ENCODE measurements at places on chromosomes 2 and 18.
A peak's percentile ranks its signal among the peaks of the same experiment; 100 is the strongest.

GRCh38 chr2:429575-430254 is 141.8 kb upstream of the ALKAL2 start:
- DNase-seq = no peak

DNA sequence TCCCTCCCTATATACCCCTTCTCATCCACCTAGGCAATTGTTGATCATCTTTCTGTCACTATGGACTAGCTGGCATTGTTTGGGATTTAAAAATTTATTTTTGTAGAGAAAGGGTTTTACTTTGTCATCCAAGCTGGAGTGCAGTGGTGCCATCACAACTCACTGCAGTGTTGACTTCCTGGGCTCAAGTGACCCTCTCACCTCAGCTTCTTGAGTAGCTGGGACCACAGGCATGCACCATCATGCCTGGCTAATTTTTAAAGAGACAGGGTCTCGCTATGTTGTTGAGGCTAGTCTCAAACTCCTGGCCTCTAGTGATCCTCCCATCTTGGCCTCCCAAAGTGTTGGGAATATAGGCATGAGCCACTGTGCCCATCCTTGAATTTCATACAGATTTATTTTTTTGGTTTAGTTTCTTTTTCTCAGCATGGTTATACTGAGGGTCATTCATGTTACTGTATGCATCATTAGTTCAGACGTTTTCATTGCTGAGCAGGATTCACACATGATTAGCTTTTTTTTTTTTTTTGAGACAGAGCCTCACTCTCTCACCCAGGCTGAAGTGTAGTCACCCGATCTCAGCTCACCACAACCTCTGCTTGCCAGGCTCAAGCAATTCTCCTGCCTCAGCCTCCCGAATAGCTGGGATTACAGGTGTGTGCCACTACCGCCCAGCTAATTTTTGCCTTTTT is 8.6 kb upstream of the PCARE start:
- no peak for DNase-seq

DNA sequence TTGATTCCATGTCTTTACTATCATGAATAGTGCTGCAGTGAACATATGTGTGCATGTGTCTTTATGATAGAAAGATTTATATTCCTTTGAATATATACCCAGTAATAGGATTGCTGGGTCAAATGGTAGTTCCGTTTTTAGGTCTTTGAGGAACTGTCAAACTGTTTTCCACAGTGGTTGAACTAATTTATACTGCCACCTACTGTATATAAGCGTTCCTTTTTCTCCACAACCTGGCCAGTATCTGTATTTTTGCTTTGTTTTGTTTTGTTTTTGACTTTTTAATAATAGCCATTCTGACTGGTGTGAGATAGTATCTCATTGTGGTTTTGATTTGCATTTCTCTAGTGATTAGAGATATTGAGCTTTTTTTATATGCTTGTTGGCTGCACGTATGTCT is 641.6 kb downstream of the SUCLG1 start:
- DNase-seq = peak; percentile 17

- DNase-seq = no peak
Measured at GRCh38 chr18:62716619-62717168, 1.4 kb downstream of the PHLPP1 start.

DNA sequence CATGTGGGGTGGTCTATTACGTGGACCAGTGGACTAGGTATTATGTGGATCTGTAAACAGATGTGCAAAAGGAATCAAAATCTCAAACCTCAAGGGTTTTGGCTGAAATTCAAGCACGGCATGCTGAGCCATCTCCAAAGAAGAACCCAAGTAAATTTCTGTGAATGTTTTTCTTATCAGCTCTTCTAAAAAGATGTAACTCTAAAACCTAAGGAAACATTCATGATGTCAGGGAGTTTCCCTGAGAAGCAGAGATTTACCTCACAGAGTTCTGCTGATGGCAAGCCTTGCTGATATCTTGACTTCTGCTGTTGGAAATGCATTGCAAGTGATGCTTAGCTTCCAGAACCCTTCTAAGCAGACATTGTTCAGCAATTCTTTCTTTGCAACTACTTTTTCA is 21.6 kb downstream of the DSG4 start:
- DNase-seq = no peak

DNA sequence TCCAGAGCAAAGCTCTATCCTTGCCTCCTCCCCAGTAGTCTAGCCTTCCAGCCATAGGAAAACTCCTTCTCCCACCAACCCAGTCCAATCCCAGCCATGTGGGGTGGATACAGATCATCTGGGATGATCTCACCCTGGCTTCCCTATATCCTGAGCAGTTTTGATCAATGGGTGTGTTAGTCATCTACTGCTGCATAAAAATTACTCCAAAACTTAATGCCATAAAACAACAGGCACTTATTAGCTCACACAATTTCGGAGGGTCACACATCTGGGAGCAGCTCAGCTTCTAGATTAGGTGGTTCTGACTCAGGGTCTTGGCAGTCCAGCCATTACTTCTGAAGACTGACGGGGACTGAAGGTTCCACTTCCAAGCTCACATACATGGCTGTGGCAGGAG is 190.4 kb downstream of the SPP2 start:
- no peak for DNase-seq

- DNase-seq = no peak
Measured at GRCh38 chr2:88845772-88846661, 154.5 kb downstream of the RPIA start.

- no peak for DNase-seq
Measured at GRCh38 chr2:67164771-67165522, 232.2 kb upstream of the ETAA1 start.

GRCh38 chr2:33216508-33217182 is 259.8 kb upstream of the RASGRP3 start:
- DNase-seq = no peak

- peak; percentile 31 for DNase-seq
Measured at GRCh38 chr2:29114946-29115609, at the start of gene CLIP4. TSS of gene CLIP4 (plus strand) at chr2:29115415. CDS start at chr2:29121389, 5,974 bp downstream.

DNA sequence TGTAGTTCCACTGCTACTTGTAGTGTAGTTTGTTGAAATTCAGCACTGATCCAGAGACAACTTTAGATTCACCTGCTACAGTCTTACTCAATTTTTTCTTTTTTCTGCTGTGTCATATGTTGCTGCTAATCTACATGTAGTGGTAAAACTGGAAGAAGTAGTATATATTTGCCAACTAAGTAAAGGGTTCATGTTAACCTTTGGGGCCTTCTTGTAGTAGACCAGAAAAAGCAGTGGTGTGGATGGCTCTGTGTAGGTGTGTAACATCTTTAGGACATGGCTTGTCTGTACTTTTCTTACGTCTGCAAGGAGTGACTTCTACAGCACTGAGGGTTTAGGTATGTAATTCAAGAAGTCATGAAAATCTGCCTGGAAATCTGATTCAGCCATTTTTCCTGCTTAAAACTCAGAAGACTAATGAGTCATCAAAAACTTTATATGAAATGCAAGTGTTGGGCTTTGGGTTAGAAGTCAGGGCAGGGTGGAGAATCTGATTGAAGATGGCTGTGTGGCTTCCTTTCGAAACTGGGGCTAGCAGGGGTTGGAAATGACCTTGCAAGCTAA is 8.4 kb downstream of the PTPRM start:
- no peak for DNase-seq

- DNase-seq = no peak
Measured at GRCh38 chr2:2586931-2587330, 255.9 kb upstream of the MYT1L start.

GRCh38 chr2:31266804-31267203 is 32.9 kb downstream of the EHD3 start:
- DNase-seq = no peak

- peak; percentile 92 for DNase-seq
Measured at GRCh38 chr2:219388121-219388906, 602 bp upstream of the DNPEP start.

GRCh38 chr2:224956706-224957105 is 85.6 kb downstream of the DOCK10 start:
- no peak for DNase-seq

- no peak for DNase-seq
Measured at GRCh38 chr2:133422931-133423351, 145.3 kb downstream of the NCKAP5 start.

DNA sequence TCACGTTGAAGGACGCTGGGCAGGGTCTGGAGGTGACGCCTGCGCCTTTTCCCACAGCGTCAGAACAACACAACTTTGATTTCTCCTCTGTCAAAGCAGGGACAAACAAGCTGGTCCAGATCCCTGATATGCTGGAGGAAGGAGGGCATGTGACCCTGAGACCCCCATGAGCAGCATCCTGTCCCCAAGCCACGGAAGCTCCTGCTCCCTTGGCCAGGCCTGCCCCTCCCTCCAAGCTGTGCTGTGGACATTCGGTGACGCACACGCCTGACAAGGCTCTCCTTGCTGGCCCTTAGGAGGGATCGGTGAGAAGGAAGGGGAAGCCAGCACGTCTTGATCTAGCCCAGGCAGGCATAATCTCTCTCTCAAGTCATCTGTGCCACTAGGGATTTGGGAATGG is 11.3 kb downstream of the MLPH start:
- no peak for DNase-seq

GRCh38 chr2:199462956-199463692 is 5.4 kb upstream of the SATB2 start:
- DNase-seq = peak; percentile 44

GRCh38 chr2:60500861-60501260 is 52.6 kb downstream of the BCL11A start:
- no peak for DNase-seq

GRCh38 chr18:59783138-59783537 is 85.9 kb upstream of the CCBE1 start:
- DNase-seq = peak; percentile 32

DNA sequence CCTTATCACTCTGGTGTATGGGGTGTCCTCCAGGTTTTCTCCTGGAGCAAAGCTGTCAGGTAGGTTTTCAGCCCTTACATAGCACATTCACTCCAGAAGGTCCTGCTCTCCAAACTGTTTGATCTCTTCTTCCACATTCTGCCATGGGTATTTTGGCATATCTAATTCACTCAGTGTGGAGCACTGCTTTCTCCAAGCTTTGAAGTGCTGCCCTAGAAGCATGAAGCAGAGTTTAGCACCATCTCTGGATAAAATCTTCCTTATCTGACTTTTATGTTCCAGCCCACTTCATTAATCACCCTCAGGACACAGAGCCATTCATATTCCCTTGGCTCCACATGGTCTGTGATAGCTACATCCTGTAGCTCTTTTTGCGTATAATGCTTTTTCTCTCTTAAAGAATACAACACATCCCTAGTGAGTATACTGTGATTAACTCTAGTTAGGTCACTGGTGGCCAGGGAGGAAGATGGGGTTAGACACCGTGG is 56.7 kb upstream of the ARHGAP28 start:
- DNase-seq = no peak

- no peak for DNase-seq
Measured at GRCh38 chr2:54626131-54626530, 97.3 kb upstream of the EML6 start.

DNA sequence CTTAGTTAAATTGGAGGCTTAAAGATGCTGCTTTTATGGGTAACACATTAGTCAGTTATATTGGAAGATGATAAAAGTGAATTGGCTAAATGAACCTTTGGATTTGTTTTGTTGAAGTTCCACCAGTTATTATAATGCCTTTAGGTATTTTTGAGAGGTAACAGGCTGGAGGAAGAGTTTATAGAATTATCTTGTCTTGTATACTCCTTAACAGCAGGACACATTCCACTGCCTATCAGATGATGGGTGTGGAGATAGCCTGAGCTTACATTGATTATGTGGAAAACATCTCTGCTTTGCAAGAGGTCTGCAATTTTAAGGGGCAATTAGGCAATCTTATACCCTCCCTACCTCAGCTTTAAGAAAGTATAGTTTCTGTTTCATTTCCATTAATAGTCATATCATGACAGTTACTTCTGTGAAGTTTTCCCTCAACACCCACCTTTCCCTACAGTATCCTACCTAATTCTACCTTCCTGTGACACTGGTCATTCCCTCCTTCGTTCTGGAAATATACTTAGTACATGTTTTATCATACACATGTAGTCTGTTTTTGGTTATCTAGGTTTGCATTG is 403.7 kb upstream of the SPRED2 start:
- DNase-seq = no peak

- DNase-seq = no peak
Measured at GRCh38 chr2:33535421-33535820, 59.0 kb downstream of the RASGRP3 start.

DNA sequence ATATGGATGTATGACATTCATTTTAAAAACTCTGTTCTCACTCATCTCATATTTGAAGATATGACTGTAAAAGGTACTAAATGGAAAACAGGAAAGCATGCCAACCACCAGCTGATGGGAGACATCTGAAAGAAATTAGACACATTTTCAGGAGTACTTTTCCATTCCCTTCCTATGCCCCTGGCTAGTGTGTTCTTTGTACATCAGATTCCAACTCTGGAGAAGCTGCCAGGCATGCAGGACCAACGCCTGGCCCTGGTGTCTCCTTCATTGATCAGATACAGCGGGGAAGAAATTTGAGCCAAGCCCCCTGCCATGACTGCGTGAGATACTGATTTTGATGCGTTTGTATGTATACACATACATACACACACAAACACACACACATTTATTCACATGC is 599.0 kb upstream of the SYT4 start:
- no peak for DNase-seq

- no peak for DNase-seq
Measured at GRCh38 chr2:1653956-1654695, 90.2 kb downstream of the PXDN start.

DNA sequence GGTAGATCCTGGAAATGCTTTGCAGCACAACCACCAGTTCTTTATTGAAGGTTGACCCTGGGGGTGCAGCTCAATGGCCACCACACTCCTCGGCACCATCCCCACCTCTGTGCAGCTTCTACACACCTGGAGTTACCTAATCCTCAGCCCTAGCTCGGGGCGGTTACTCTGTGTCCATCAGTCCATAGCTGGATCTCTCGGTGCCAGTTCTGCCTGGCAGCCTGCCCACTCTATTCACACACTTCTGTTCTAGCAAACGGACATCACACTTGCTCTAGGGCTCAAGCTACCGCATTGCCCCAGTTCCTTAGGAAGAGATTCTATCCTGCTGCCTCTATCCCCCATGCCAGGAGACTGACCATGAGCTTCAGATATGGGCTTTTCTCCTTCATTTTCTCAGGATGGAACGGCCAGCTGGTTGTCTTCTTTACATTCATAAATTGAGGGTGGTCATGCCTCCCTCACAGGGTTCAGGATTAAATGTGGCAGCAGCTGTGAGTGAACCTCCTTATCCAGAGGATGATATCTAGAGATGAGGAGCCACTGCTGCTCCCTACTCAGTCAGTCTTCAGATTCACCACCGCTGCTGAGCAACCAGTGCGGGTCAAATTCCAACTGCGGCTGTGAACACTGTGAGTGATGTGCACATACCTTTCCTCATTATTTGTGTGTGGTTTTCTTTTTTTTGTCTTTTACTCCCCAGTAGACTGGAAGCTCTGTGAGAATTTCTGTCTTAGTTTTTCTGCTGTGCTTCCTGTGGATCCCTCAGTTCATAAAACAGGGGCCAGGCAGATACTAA is 66.9 kb upstream of the TRIB2 start:
- DNase-seq = no peak

DNA sequence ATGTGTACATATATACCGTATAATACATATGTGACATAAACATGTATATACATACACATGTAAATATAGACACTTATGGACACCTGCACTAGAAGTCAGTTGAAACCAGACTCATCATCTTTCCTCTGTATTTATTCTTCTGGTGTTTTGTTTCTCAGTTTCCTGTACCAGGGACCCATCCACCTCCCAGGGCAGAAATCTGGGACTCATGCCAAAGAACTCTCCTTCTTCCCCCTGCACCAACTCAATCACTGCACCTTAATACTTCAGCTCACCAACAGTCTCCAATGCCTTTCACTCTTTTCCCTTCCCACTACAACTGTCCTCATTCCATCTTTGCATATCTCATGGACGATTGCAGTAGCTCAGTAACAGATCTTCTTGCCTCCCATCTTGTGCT is 428.0 kb downstream of the FBXO15 start:
- no peak for DNase-seq

GRCh38 chr2:205086662-205087061 is 541.4 kb downstream of the PARD3B start:
- DNase-seq = no peak

All from hematopoietic multipotent progenitor cell treated with erythropoietin and hydrocortisone succinate and interleukin-3 and kit ligand, for 8 days (in vitro differentiated cells).